ENCODE measurements at places on chromosomes 13 and 19. TPM values are rescaled to one million over a fixed set of nuclear protein-coding genes. Genes with fewer than 3 reads are reported as not detected.
A peak's percentile ranks its signal among the peaks of the same experiment; 100 is the strongest.

ZNF208 gene
- 27.6 TPM for total RNA-seq

GNG7 gene
- total RNA-seq: 38.7 TPM

R3HDM4 gene
- total RNA-seq: 24.6 TPM

DNA sequence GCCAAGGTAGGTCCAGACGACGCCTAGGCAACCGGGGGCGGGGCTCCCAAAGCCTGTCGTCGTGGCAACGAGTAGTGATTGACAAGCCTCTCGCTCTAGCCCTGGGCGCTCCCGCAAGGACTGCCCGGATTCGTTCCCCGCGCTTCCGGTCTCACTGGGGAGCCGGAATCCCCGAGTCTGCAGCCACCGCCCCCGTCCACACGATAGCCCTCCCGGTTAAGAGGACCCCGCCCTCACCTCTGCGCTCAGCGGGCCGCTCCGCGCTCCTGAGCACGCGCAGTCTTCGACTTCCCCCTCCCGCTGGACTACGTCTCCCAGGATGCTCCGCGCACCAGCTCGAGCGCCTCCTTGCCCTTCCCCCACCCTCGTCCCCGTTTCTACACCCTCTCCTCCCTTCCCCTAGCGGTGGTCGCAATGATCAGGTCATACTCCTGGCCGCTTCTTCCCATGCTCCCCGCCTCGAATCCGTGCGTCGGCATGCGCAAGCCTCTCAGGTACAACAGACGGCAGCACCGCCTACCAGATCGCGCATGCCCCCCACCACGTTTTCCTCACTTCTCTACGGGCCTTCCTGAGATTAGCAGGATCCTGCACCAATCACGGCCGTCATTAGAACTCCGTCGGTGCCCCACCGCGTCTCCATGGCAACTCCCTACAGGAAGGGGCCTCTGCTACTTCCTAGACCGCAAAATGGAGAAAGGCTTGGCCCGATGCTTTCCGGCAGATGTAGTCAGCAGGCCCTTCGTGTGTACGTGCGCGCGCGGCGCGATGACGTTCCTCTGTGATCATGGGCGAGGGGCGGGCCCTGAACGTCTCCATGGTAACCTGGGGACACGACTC is at the start of gene MZF1:
Gene MZF1, minus strand, starts transcription at position 518 of the 840 bp plus-strand sequence. CDS start 1,946 bp downstream, outside the sequence.
- DNase-seq: peak; percentile 100

DNA sequence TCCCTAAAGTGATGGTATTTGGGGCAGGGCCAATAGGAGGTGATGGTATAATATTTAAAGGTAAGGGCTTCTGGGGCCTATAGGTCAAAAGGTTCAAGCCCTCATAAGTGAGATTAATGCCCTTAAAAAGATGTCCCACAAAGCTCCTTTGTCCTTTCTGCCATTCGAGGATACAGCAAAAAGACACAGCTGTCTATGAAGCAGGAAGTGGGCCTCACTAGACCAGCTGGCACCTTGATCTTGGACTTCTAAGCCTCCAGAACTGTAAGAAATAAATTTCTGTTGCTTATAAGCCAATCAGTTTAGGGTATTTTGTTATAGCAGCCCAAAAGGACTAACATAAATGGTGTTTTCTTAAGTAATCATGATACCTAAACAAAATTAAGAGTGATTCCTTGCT is 27.2 kb upstream of the POU4F1 start:
- DNase-seq: no peak

DNA sequence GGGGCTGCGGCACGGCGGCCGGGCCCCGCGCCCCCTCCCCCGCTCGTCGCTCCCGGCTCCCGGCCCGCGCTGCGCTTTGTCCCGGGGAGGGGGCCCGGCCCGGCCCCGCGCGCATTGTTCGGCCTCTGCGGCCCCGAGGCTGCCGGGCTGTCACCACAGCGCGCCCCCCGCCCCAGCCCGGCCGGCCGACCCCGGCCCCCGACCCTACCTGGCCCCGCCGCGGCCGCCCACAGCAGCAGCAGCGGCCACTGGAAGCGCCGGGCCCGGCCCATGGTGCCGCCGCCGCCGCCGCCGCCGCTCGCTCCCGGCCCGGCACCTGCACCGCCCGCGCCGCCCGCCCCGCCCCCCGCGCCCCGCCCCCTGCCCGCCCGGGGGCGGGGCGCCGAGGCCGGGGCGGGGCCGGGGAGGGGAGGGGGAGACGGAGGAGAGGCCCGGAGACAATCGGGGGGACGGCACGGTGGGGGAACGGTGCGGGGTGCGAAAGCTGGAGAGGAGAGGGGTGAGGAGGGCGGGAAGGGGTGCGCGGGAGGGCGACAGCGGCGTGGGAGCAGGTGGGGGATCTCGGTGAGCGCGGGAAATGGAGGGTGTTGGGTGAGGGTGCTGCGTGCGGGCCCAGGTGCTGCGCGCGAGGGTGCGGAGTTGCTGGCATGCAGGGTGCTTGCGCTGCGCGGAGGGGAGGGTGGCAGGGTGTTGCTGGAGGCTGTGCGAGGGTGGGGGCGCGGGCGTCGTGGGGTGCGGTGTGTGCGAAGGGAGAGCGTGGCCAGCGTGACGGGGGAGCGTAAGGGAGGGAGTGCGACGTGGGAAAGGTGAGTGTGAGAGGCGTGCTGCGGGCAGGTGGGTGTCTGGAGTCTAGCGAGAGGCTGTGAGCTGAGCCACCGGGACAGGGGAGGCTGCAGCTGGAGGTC is at the start of gene CADM4:
Gene CADM4, minus strand, starts transcription at position 332 of the 905 bp plus-strand sequence. Its CDS starts 60 bp downstream, at position 272.
- DNase-seq: no peak

DNA sequence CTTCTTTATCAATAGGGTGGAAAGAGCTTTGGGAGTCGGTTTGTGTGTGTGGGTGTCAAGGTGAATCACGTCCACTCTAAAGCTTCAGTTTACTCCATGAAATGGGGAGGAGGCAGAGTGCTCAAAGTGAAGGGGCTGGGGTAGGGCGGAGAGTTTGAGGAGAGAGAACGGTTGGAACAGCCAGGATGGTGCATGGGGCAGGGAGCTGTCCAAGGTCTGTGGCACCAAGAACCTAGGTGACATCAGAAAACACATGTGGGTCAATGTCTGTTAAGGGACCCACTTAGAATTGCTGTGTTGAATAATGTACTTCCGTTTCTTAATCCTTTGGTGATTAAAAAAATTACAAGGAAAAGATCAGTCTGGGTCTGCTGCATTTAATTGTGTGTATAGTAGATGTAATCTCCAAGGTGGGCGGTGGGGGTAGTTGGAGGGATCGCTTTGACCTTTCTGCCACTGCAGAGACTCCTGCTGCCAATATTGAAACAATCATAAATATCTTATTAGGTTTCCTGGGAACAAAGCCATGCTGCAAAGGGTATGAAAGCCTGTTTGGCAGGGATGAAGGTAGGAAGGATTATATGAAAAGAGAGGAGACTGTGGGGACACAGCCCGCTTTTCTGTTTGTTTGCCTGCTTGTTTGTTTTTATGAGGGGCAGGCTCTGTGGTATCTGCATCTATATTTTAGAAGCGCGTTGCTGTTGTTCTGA is 122.3 kb downstream of the ATP8A2 start:
- no peak for DNase-seq

DNA sequence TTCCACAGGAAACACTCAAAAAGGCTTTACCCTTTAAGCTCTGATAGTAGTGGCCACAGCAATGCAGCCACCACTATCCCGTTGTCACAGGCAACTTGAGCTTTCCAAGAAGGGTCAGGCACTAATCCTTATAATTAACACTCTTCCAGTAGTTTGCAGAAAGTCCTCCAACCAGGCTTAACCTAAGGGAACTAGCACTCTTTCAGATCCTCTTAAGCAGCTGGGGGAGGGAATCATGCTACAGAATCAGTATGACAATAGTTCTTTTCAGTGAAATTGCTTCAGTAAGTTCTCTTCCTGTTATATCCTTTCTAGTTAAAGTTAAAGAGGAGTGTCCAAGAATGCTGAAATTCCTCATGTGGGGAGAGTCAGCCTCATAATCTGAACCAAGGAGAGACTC is 82.2 kb downstream of the TNFSF11 start:
- no peak for DNase-seq

TSEN34 gene
- 177 TPM for total RNA-seq

- DNase-seq: no peak
Measured at GRCh38 chr13:94711561-94712286, 621 bp downstream of the SOX21 start.

GRCh38 chr19:56270676-56271075 is 1.9 kb upstream of the EDDM13 start:
- DNase-seq: no peak

- no peak for DNase-seq
Measured at GRCh38 chr19:29548483-29549085, 22.8 kb downstream of the VSTM2B start.

DNA sequence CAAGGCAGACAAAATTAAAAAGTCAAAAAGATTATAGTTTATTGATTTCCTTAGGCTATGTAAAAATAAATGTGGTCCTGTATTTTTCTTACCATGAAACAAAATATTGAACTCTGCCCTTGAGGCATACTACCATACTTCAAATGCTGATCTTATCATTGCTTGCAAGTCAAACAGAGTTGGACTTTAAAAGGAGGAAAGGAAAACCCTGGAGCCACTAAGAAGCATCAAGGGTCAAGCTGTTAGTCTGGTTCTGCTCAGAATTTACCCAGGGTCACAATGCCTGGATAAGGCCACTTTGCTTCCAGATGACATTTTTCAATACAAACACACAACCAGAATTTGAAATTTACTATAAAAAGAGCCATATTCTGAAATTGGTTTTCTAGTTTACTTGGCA is 2.2 kb upstream of the FREM2 start:
- DNase-seq: no peak

PLIN4 gene
- total RNA-seq: 3.7 TPM

Data from testis (tissue), 5 donors.